ENCODE measurements at places on chromosomes 13 and 19.

- peak; percentile 38 for DNase-seq
Observed at GRCh38 chr13:31278869-31279268, 79.1 kb downstream of the B3GLCT start.

- no peak for DNase-seq
Observed at GRCh38 chr19:15508035-15508710, at the start of gene CYP4F22. TSS of gene CYP4F22 (plus strand) at chr19:15508525. CDS start at chr19:15525337, 16,812 bp downstream.

GRCh38 chr13:45368571-45368970 is 27.6 kb upstream of the TPT1 start:
- DNase-seq, result no peak

DNA sequence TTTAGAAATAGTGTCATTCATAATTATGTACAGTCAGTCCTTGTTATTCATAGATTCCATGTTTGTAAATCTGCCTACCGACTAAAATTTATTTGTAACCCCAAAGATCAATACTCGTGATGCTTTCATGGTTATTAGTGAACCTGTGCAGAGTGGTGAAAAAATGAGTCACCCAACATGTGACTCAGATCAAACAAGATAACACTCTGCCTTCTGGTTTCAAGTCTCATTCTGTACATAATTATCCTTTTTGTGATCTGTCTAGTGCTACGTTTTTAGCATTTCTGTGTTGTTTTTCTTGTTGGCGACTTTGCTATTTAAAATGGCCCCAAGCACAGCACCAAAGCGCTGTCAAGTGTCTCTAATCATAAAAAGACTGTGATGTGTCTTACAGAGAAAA is 274.7 kb downstream of the SUCLA2 start:
- DNase-seq, result no peak

DNA sequence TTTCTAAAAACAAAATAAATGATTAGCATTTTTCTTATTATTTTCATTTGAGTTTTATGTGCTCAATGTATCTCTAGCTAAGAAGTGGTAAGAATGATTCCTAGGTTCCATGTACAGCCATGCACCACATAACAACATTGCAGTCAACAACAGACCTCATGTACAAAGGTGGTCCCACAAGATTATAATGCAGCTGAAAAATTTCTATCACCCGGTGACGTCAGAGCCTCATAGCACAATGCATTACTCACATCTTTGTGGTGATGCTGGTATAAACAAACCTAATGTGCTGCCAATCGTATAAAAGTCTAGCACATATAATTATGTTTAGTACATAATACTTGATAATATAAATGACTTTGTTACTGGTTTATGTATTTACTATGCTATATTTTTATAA is 120.5 kb downstream of the SLC7A1 start:
- no peak for DNase-seq

DNA sequence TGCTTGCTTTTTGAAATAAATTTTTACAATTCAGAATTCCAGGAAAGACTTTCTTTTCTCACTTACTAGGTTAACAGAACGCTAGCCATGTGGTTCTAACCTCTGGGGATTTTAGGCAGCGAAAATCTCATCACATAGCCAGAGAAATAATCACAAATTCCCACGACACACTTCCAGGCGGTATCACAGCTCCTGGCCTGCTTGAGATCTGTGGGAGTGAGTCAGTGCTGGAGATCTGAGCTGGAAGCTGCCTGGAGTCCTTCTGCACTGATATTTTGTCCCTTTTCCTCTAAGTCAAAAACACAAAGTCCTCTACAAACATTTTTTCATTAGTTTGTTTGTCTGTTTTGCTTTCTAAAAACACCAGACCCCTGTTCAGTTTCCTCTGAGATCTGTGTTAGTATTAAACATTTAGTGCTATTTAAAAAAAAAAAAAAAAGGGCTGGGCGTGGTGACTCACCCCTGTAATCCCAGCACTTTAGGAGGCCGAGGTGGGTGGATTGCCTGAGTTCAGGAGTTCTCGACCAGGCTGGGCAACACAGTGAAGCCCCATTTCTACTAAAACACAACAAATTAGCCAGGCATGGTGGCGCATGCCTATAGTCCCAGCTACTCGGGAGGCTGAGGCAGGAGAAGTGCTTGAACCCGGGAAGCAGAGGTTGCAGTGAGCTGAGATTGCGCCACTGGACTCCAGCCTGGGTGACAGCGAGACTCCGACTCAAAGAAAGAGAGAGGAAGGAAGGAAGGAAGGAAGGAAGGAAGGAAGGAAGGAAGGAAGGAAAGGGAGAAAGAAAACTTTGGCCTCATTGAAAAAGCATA is 12.2 kb upstream of the UBE2L5 start:
- DNase-seq, result no peak

DNA sequence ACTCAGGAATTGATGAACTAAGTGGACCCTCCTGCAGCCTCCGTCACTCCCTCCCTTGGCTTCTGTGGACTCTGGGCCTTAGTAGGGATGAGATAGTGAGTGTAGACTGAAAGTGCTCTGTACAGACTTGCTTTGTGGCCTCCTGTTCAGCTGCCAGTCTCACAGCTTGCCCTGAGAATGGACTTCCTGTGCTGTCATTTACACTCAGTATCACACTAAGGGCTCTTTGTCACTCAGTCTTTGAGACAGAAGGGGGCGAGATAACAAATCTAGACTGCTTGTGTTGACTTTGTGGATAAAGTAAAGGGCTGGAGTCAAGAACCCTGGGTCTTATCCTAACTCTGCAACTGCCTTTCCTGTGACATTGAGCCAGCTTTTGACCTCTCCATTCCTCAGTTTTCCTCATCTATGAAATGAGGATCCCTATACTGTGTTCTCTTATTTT is 21.0 kb upstream of the SPRY2 start:
- DNase-seq, result peak; percentile 89

DNA sequence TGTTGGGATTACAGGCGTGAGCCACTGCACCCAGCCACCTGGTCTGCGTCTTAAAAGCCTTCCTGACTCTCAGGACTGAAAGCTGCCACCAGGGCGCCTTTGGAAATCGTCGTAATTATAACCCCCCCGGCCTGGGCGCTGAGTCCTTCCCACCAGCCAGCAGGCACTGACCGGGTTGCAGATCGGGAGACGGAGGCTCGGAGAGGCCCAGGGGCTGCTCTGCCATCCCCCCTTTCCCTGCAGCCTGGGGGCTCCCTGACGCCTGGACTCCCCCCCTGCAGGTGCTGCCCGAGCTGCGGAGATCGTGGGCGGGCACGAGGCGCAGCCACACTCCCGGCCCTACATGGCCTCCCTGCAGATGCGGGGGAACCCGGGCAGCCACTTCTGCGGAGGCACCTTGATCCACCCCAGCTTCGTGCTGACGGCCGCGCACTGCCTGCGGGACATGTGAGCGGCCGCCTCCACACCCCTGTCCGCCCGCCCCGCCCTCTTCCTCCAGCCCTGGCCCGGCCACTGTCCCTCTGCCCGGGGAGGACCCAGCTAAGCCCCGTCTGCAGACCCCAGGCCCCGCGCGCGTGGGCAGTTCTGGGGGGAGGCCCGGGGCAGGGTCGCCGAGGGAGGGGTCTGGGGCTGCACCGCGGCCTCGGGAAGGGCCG is 2.5 kb downstream of the PRTN3 start:
- no peak for DNase-seq

- no peak for DNase-seq
Observed at GRCh38 chr19:23776507-23777205, 18.0 kb upstream of the ZNF681 start.

- no peak for DNase-seq
Observed at GRCh38 chr13:109209526-109209925, 576.9 kb downstream of the IRS2 start.

GRCh38 chr13:28047757-28048388 is 52.5 kb downstream of the FLT3 start:
- DNase-seq, result peak; percentile 27

GRCh38 chr13:44768775-44769581 is 192.8 kb upstream of the TSC22D1 start:
- no peak for DNase-seq
